ENCODE measurements at places on chromosomes 5 and 9.
A peak's percentile ranks its signal among the peaks of the same experiment; 100 is the strongest.

DNA sequence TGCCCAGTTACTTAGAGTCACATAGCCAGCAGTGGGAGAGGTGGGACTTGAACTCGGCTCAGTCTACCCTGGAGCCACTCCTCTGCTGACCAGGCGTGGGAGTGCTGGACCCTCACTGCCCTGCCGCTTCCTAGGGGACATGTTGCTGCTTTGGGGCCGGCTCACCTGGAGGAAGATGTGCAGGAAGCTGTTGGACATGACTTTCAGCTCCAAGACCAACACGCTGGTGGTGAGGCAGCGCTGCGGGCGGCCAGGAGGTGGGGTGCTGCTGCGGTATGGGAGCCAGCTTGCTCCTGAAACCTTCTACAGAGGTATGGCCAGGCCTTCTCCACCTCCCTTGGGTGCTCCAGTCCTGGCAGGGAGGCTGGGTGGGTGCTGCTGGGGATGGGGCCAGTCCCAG lies 3.4 kb upstream of the CACFD1 start:
- no peak for DNase-seq

DNA sequence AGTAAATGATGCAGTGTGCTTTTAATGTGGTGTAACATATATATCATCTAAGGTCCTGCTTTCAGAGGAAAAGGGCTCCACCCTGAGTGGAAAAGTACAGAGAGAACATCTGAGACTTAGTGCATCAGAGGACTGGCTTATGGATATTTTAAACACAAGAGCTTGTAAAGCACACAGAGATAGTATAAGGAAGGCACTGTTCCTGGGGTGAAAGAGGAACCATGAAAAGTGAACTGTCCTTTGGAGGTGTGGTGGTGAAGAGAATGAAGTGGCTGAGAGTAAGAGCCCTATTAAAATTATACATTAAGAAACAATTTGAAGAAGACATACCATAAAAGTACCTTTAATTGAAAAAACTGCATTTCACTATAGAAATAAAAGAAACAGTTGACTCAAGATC lies 68.9 kb downstream of the CSF2 start:
- no peak for DNase-seq

- DNase-seq = no peak
Observed at GRCh38 chr9:37026113-37026930, 7.7 kb downstream of the PAX5 start.

DNA sequence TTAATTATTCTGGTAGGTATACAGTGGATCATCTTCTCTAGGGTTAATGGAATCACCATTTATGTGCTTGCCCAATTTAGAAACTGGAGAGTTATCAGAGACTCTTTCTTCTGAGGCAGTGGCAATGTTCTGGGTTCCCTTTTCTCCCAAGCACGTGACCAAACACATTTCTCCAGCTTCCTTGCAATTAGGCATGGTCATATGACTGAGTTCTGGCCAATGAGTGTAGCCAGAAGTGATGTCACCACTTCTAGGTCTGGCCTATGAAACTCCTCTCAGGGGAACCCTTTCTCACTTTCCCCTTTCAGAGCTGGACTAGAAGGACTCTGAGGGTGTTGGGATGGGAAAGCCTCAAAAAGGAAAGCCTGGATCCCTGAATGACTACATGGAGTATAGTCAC lies 172.0 kb downstream of the NSG2 start:
- no peak for DNase-seq

GRCh38 chr5:148833122-148833521 lies 6.7 kb downstream of the ADRB2 start:
- DNase-seq = no peak

GRCh38 chr5:65198456-65199120 lies 283.1 kb downstream of the ADAMTS6 start:
- DNase-seq = peak; percentile 99

- DNase-seq = no peak
Observed at GRCh38 chr9:10701906-10702305, 89.1 kb upstream of the PTPRD start.

DNA sequence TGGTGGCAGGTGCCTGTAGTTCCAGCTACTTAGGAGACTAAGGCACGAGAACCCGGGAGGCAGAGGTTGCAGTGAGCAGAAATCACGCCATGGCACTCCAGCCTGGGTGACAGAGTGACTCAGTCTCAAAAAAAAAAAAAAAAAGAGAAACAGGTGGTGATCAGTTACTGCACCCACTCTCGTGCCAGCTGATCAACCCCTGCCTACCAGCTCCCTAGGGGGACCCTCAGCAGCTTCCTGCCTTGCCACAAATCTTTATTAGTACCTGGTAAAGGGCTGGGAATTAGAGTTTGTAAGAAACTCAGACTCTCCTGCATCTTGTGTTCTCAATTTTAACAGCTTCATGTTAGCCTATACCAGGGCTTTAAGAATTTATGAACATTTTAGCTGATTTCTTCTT lies 914.9 kb downstream of the EFNA5 start:
- no peak for DNase-seq

- DNase-seq = peak; percentile 52
Observed at GRCh38 chr9:128007566-128008138, 26.9 kb upstream of the EEIG1 start.

DNA sequence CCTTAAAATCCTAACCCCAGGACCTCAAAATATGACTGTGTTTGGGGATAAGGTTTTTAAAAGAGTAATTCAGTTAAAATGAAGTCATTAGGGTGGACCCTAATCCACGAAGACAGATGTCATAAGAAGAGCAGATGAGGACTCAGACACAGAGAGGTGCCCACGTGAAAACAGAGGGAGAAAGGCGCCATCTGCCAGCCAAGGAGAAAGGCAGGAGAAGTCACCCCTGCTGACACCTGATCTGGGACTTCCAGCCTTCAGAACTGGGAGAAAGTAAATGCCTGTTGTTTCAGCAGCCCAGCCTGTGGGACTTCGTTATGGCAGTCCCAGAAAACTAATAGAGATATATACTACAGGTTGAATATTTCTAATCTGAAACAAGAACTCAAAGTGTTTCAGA lies 67.4 kb downstream of the ROR2 start:
- no peak for DNase-seq

GRCh38 chr5:172958331-172959046 lies 735 bp upstream of the RPL26L1 start:
- peak; percentile 74 for DNase-seq

- peak; percentile 9 for DNase-seq
Observed at GRCh38 chr5:91712718-91713117, 329.6 kb upstream of the ARRDC3 start.

GRCh38 chr5:54959673-54960418 lies 25.5 kb downstream of the ESM1 start:
- peak; percentile 18 for DNase-seq

DNA sequence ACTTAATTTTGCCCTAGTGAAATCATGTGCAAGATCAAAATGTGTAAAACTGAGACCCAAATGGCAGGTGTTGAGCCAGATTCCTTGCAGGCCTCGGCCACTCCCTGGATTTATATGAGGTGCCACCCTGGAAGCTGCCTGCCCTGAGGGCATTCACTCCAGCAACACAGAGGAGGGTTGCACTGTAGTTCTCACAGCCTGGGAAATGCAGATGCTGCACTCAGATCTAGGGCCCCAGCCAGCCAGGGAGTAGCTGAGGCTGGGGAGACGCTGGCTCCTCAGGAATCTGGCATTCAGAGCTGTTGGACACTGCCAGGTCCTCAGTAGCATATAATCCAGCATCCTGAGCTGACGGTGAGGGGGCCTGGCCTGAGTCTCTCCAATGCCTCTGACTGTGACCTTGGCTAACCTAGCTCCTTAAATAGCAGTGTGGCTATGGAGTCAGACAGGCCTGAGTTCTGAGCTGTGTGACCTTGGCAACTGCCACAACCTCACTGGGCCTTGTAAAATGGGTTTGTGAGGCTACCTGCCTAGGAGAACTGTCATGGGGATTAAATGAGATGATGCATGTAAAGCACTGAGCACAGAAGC lies 8.7 kb downstream of the KCNMB1 start:
- peak; percentile 4 for DNase-seq

DNA sequence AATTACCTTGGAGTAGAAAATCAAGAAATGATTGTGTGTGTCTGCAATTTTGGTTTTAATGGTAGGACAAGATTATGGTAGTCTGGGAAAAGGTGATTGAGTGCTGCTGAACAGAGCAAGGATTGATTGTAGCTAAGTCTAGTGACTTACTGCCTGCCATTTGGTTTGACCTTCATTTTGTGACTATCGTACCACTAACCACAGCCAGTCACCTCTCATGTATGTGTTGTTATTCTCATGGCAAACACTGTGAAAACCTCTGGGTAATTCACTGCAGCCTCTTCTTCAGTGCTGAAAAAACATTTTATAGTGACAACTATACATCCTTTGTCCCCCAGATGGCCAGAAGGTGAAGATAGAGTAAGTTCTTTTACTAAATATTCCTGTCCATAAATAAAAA lies 37.5 kb downstream of the CTNNA1 start:
- DNase-seq = no peak

GRCh38 chr9:16505199-16505598 lies 365.3 kb downstream of the BNC2 start:
- DNase-seq = peak; percentile 82

DNA sequence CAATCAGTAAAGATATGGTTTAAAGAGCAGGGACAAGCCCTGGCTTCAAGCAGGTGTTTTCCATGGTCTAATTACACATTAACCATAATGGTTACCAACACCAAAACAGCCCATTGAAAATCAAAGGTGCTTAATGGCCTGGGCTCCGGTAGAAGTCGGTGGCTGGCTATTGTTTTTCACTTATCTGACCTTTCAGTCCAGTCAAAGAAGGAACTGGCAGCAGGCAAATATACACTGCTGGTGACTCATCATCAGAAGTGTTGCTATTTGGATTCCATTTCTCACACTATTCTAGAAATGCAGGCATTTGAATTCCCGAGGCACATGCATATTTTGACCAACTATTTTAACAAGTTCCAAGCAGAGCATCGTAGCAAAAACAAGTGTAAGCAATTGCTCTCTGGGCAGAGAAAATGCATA lies 26.3 kb upstream of the GABRP start:
- peak; percentile 48 for DNase-seq

GRCh38 chr9:80157561-80157983 lies 585.8 kb downstream of the TLE4 start:
- DNase-seq = peak; percentile 51

DNA sequence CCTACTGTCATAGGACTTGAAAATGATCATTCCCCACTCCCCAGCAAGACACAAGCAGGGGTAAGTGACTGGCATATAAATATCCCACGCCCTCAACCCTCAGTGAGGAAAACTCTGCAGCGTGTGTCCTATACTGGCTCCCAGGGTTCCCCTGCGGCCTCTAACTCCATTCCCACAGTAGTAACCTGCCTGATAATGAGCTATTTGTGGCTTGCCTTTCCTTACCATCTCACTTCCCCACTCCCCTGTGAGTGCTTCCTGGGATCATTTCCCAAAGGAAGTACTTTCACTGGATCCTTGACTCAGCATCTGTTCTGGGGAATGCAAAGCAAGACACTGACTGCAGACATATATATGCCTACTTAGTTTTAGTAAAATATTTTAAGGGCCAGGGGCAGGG lies 14.3 kb downstream of the CDC14B start:
- no peak for DNase-seq

GRCh38 chr9:21747175-21747574 lies 55.3 kb upstream of the MTAP start:
- peak; percentile 43 for DNase-seq

DNA sequence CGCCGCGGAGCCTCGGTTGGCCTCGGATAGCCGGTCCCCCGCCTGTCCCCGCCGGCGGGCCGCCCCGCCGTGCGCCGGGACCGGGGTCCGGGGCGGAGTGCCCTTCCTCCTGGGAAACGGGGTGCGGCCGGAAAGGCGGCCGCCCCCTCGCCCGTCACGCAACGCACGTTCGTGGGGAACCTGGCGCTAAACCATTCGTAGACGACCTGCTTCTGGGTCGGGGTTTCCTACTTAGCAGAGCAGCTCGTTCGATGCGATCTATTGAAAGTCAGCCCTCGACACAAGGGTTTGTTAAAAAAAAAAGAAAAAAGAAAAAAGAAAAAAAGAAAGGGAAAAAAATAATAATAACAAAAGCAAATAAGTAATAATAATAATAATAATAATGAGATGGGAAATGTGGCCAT lies 112.8 kb downstream of the GCNT1 start:
- DNase-seq = peak; percentile 31

GRCh38 chr9:108900176-108900575 lies 33.7 kb downstream of the ELP1 start:
- DNase-seq = no peak

DNA sequence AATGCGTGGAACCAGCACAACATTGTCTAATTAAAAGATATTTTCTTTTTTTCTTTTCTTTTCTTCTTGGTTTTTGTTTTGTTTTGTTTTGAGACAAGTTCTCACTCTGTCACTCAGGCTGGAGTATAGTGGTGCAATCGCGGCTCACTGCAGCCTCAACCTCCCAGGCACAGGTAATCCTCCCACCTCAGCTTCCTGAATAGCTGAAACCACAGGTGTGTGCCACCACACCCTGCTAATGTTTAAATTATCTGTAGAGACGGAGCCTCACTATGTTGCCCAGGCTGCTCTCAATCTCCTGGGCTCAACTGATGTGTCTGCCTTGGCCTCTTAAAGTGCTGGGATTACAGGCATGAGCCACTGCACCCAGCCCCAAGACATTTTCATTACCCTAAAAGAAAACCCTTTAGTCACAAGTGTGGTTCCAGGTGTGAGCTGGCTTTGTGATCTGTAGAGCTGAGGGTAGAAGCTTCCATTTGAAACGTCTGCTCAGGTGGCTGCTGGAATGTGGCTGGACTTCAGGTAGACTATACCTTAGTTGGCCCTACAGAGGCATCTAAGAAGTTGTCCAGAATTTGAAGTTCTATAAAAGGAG lies 19.1 kb upstream of the NEK6 start:
- no peak for DNase-seq

DNA sequence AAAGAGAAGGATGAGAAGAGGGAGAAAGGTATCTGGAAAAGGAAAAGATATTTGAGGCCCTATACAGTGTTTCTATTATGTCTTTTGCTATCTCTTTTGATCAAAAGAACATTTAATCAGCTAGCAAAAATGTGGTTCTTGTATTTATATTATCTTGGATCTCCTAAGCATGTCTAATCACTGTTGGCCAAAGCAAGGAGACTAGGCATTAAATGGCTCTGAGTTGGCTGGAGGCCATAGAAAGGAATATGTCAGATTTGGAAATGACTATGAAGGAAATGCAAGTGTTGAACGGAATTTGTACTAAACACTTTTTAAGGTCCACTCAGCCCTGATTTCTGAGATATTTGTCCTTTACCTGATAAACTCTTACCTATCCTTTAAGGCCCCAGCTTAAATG lies 22.4 kb upstream of the THG1L start:
- peak; percentile 55 for DNase-seq

DNA sequence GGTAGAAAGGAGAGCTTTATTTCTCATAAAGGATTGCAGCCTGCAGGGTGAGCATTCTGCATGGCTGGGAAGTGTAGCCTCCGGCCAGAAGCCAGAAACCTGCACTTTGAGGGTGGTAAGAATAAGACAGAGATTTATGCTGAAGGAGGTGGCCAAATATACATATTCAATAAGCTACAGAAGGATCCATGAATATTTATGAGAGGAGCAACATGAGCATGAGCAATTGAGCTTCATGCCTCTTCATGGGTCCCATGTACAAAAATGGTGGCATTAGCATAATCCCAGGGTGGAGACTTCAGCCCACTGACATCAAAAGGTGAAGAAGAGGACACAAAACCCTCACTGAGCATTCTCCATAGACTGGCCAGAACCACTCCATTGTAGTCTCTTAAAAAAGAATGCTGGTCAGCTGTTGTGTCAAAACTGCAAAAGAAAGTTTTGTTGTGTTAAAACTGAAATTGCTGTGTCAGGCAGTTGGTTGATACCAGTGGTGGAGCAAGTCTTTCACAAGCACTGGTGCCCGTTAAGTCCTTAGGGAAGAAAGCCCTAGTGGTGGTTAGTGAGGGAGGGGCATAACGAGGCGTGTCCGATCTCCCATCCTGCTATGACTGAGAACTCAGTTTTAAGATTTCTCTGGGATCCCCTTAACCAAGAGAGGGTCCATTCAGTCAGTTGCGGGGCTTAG lies 160.8 kb upstream of the MAP1B start:
- DNase-seq = no peak
